Breast epithelium (tissue), 4 donors: ENCODE measurements at places on chromosomes 6 and 20.
A peak's percentile ranks its signal among the peaks of the same experiment; 100 is the strongest.

DNA sequence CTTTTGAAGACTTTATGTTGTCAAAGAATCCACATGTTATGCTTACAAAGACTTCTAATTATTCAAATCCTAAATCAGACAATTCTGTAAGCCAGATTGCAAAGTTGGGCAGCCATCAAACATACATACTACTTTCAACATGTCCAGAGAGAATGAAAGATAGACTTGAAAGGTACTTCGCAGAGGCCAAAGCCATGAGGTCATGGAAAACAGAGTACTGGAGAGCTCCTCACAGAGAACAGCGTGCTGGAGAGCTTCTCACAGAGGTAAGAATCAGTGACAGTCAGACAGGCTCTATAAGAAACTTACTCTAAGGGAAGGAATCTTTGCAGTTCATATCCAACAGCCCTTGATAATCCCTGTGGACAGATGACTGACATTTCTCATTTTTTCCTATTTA is 400.2 kb downstream of the GJA1 start:
- H3K36me3 ChIP-seq, result no peaks in the 10 kb centered on the region
- H3K4me3 ChIP-seq, result no peak overlapping the region
- H3K27ac ChIP-seq, result no peak overlapping the region
- no peaks in the 10 kb centered on the region for H3K4me1 ChIP-seq
- no peaks in the 10 kb centered on the region for H3K27me3 ChIP-seq

DNA sequence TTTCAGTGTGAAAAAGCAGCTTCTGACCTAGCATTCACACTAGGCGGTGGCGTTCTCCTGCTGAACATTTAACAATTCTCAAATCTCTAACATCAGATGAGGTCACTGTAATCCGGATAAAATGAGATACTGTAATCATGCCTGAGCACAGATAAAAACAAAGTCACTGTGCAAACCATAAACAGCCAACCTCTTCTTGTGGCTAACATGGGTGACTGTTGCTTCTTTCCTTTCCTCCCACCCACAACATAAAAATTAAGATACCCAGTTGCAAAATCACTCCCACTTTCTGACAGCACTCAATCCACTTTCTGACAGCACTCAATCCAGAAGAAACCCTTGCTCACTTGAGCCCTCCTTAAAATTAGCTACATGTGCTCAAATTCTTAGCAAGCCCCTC is 11.5 kb upstream of the ALDH8A1 start:
- no peaks in the 10 kb centered on the region for H3K4me1 ChIP-seq
- no peaks in the 10 kb centered on the region for H3K36me3 ChIP-seq
- DNase-seq, result no peak
- no peak overlapping the region for H3K27ac ChIP-seq

- H3K36me3 ChIP-seq, result no peaks in the 10 kb centered on the region
- no peaks in the 10 kb centered on the region for H3K27me3 ChIP-seq
- DNase-seq, result no peak
- H3K4me3 ChIP-seq, result no peak overlapping the region
- no peak overlapping the region for H3K27ac ChIP-seq
Observed at GRCh38 chr20:9059931-9060330, 9.0 kb upstream of the PLCB4 start.

GRCh38 chr20:37841971-37842370 is 61.0 kb upstream of the VSTM2L start:
- DNase-seq, result no peak
- H3K27me3 ChIP-seq, result no peaks in the 10 kb centered on the region
- H3K4me1 ChIP-seq, result no peaks in the 10 kb centered on the region
- H3K27ac ChIP-seq, result no peak overlapping the region
- H3K36me3 ChIP-seq, result no peaks in the 10 kb centered on the region

DNA sequence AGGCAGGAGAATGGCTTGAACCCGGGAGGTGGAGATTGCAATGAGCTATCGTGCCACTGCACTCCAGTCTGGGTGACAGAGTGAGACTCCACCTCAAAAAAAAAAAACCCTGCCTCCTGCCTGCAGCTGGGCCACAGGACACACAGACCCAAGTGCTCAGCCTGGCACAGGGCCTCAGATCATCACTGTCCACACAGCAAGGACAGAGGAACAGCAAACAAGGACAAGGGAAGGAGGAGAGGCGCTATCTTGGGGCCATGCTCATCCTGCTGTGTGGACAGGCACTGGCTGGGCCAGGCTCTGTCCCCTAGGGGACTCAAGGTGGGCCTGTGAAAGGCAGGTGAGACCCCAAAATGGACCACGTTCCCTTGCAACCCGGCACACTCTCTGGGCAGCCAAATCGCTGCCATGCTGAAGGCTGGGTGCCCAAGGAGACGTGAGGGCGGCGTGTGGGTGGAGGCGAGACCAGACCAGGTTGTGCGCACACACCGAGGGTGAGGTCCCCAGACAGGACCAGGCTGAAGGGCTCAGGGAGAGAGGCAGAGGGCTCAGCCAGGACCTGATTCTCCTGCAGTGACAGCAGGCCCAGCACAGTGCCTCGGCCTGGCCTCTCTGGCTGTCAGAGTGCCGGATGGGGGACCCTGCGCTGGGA is 9.1 kb downstream of the UCKL1 start:
- H3K27ac ChIP-seq, result peak overlapping the region; percentile 89
- H3K27me3 ChIP-seq, result no peaks in the 10 kb centered on the region
- peaks cover 14% of the 10 kb centered on the region for H3K4me1 ChIP-seq
- no peak for DNase-seq
- H3K4me3 ChIP-seq, result no peak overlapping the region
- H3K36me3 ChIP-seq, result no peaks in the 10 kb centered on the region

DNA sequence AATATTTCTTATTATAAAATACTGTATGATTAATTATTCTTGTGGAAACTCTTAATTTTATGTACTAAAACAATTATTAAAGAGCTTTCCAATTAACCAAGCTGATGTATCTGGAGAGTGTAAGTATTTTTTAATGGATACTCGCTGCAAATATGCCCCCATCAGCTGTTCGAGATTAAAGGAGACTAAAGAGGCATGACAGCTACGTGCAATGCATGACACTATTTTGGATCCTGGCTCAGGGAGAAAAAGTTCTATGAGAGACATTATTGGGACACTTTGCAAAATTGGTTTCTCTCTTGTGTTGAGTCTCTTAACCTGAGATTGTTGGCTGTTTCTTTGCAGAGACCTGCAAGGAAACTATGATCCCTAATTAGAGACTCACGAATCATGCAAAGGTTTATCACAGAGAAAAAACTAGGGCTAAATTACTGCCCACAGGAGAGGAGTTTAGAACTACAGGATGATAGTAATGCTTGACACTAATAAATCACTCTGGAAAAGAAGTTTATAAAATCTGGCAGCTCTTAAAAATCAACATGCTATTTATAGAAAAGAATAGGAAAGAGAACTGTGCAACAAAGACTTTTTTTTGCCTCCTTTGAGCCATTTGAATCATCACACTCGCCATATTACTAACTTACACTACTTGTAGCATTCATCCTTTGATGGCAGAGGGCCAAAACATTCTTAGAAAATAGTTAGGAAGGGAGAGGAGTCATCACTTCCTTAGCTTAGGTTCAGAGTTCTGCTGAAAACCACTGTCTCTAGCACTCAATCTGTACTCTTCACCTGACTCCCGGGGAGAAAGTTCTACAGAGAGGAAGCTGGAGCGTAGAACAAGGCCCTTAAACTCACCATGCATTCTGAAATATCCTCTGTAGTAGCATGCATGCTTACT is 25.3 kb downstream of the NRN1 start:
- H3K36me3 ChIP-seq, result no peaks in the 10 kb centered on the region
- no peaks in the 10 kb centered on the region for H3K27me3 ChIP-seq
- H3K27ac ChIP-seq, result no peak overlapping the region
- H3K4me3 ChIP-seq, result no peak overlapping the region
- H3K4me1 ChIP-seq, result no peaks in the 10 kb centered on the region

DNA sequence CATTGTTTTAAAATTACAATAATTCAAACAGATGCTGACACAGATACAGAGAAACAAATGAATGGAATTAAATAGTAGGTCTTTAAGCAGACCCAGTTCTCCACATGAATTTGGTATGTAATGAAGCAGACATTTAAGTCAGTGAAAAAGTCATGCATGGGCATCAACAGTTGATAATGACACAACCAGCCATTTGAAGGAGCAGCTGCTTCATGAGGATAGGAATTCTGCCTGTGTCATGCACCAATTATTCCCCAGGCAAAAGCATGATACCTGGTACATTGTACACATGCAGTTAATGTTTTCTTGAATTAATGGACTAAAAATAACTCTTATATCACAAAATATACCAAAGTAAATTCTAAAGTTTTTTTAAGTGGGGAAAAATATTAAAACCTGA is 11.2 kb upstream of the HEY2 start:
- no peak overlapping the region for H3K4me3 ChIP-seq
- no peaks in the 10 kb centered on the region for H3K4me1 ChIP-seq
- no peaks in the 10 kb centered on the region for H3K27me3 ChIP-seq

DNA sequence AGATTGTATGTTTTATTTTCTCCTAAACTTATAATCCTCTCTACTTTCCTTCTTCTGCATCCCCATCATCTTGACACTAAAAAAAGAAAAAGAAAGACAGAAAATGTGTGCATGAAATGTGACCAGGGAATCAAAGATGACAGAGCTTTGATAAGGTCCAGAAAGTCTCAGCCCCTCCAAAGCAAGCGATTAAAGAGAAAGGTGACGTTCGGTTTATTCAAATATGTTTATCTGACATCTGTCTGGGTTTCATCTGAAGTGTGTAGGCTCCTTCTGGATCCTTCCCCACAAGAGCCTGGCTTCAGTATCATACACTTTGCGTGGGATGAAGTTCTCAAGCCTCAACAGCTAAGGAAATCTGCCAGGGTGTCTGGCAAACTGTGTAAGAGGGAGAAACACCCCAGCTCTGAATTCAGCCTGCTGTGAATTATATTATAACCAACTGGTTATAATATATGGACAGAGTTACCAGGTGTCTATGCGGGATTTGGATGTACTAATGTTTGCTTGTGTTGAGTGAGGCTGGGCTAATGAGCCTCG is 263.0 kb downstream of the ZNF217 start:
- peaks cover 10% of the 10 kb centered on the region for H3K4me1 ChIP-seq
- H3K4me3 ChIP-seq, result peak overlapping the region; percentile 22
- no peak for DNase-seq
- H3K27ac ChIP-seq, result peak overlapping the region; percentile 77
- H3K27me3 ChIP-seq, result no peaks in the 10 kb centered on the region
- H3K36me3 ChIP-seq, result no peaks in the 10 kb centered on the region

GRCh38 chr6:119026822-119027221 is 51.6 kb downstream of the FAM184A start:
- no peaks in the 10 kb centered on the region for H3K27me3 ChIP-seq
- H3K36me3 ChIP-seq, result no peaks in the 10 kb centered on the region
- no peaks in the 10 kb centered on the region for H3K4me1 ChIP-seq
- no peak for DNase-seq

DNA sequence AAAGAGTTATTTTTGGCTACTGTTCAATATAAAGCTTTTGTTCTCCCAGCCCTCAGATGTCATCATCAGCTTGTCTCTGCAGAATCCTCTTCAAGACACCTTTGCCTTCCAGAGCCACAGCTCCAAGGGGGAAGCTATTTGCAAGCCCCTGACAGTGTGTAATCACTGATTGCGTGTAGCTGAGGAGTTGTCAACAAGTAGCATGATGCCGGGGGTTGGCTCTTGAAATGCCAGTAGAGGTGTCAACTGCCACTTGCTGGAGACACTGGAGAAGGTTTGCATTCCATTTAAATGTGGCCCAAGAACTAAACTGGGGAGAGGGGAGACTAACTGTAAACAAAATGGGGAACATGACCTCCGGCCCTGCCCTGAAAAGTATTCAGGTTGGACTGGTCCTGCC is 44.3 kb upstream of the PDYN start:
- H3K27ac ChIP-seq, result no peak overlapping the region
- H3K27me3 ChIP-seq, result peaks cover 9% of the 10 kb centered on the region
- no peak for DNase-seq
- no peak overlapping the region for H3K4me3 ChIP-seq
- no peaks in the 10 kb centered on the region for H3K36me3 ChIP-seq

GRCh38 chr6:3281631-3282475 is 23.1 kb downstream of the PSMG4 start:
- H3K36me3 ChIP-seq, result no peaks in the 10 kb centered on the region
- no peak for DNase-seq
- H3K27me3 ChIP-seq, result no peaks in the 10 kb centered on the region
- H3K4me1 ChIP-seq, result no peaks in the 10 kb centered on the region
- peak overlapping the region; percentile 1 for H3K27ac ChIP-seq
